ENCODE measurements at places on chromosomes 3 and 15.
A peak's percentile ranks its signal among the peaks of the same experiment; 100 is the strongest.

- no peak overlapping the region for H3K4me3 ChIP-seq
- DNase-seq: no peak
- no peak overlapping the region for H3K27ac ChIP-seq
- no peaks in the 10 kb centered on the region for H3K27me3 ChIP-seq
- H3K36me3 ChIP-seq: no peaks in the 10 kb centered on the region
Measured at GRCh38 chr3:169841171-169841570, 28.5 kb upstream of the LRRC34 start.

DNA sequence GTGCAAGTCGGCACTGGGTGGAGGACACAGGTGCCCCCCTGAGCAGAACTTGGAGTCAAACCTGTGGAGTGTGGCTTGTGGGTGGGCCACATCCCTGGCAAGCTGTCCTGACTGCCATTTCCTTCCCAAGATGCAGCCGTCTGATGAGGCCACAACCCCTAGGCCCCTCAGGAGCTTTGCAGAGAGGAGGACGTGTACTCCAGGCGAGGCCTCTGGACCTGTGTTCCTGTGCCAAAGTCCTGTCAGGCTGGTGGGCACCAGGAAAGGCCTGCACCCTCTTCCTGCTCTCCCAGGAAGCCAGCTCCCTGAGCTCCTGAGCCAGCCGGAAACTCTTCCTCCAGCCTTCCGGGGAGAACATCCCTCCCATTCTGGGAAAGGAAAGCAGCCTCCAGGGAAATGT lies 48.5 kb downstream of the CMTM6 start:
- no peak overlapping the region for H3K4me3 ChIP-seq
- DNase-seq: no peak
- no peaks in the 10 kb centered on the region for H3K27me3 ChIP-seq
- peaks cover 7% of the 10 kb centered on the region for H3K4me1 ChIP-seq
- H3K36me3 ChIP-seq: peaks cover 2% of the 10 kb centered on the region

DNA sequence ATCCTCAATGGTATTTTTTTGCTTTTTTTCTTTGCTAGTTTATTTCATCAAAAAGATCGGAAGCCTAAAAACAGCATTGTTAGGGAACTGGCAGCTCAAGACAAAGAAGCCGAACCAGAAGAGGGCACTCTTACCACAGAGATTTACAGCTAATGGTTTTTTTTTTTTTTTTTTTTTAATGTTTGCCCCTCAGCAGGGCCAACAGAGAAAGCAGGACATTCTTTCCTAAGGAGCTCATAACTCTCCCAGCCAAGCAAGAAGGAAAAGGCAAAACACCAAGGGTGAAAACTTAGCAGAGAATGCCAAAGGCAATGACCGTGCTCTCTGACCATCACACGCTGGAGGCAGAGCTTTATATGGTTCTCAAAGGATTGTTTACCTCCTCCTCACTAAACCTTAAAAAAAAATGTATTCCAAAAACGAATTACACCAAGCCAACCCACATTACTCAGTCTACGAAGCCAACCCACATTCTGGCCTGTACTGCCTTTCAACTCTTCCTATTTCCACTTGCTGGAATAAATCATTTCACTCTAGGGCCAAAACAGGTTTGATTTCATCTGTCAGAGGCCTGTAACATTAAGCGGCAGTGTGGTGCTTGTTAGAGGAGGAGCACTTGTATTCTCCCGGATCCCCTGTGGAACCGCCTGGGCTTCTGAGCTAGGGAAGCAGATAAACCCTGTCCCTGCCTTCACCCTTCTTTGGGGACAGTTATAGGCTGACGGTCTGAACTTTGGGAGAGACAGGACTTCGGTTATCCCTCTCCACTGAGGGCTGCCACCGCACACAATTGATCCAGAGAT lies 35.6 kb upstream of the GYG1 start:
- no peak overlapping the region for H3K4me3 ChIP-seq
- H3K4me1 ChIP-seq: peaks cover 5% of the 10 kb centered on the region
- no peak overlapping the region for H3K27ac ChIP-seq
- H3K36me3 ChIP-seq: no peaks in the 10 kb centered on the region

DNA sequence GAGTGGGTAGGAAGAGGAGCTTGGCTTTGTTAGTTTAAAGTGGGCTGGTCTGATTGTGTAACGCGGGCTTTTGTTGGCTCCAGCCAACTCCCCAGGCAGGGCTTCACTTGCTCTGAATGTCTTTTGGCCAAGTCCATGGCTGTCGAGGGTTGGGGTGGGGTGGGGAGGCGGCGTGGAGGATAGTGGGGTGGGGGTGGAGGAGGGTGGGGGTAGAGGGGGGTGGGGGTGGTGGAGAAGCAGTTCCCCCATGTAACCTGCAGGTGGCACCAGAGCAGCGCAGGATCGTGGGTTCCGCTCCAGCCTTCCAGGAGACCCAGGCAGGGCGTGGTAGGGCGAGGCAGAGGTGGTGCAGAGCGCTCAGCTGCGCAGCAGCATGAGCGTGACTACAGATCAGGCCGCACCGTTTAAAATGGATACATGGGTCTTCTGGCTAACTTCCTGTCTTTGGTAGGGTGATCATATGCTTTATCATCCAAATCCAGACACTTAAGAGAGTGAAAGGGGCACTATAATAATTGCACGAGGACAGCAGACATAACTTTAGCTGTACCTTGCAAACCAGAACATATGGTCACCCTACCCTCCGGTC lies 28.3 kb downstream of the GOLGA6A start:
- peak; percentile 50 for DNase-seq
- H3K4me1 ChIP-seq: peaks cover 2% of the 10 kb centered on the region
- H3K27me3 ChIP-seq: no peaks in the 10 kb centered on the region
- H3K4me3 ChIP-seq: no peak overlapping the region

- DNase-seq: peak; percentile 100
- H3K27ac ChIP-seq: peak within 1 kb of the TSS; percentile 75
- H3K4me1 ChIP-seq: peaks cover 5% of the 10 kb centered on the region
- H3K4me3 ChIP-seq: peak within 1 kb of the TSS; percentile 89
- peaks cover 28% of the 10 kb centered on the region for H3K36me3 ChIP-seq
- H3K27me3 ChIP-seq: no peaks in the 10 kb centered on the region
Measured at GRCh38 chr3:101676765-101677435, at the start of gene ZBTB11. Gene ZBTB11 (minus strand): TSS chr3:101677132. CDS start chr3:101676914, 218 bp downstream.

- no peaks in the 10 kb centered on the region for H3K4me1 ChIP-seq
- no peak for DNase-seq
- H3K27me3 ChIP-seq: no peaks in the 10 kb centered on the region
- peaks cover 40% of the 10 kb centered on the region for H3K36me3 ChIP-seq
- H3K27ac ChIP-seq: no peak overlapping the region
Measured at GRCh38 chr15:57090496-57090859, 172.0 kb downstream of the TCF12 start.

GRCh38 chr3:126432361-126433104 lies 37.8 kb downstream of the CFAP100 start:
- peaks cover 8% of the 10 kb centered on the region for H3K36me3 ChIP-seq
- no peak for DNase-seq
- H3K27ac ChIP-seq: no peak overlapping the region
- no peak overlapping the region for H3K4me3 ChIP-seq
- no peaks in the 10 kb centered on the region for H3K27me3 ChIP-seq

GRCh38 chr15:61584410-61584809 lies 355.3 kb upstream of the RORA start:
- no peak overlapping the region for H3K27ac ChIP-seq
- no peak for DNase-seq
- H3K27me3 ChIP-seq: no peaks in the 10 kb centered on the region
- H3K36me3 ChIP-seq: no peaks in the 10 kb centered on the region

DNA sequence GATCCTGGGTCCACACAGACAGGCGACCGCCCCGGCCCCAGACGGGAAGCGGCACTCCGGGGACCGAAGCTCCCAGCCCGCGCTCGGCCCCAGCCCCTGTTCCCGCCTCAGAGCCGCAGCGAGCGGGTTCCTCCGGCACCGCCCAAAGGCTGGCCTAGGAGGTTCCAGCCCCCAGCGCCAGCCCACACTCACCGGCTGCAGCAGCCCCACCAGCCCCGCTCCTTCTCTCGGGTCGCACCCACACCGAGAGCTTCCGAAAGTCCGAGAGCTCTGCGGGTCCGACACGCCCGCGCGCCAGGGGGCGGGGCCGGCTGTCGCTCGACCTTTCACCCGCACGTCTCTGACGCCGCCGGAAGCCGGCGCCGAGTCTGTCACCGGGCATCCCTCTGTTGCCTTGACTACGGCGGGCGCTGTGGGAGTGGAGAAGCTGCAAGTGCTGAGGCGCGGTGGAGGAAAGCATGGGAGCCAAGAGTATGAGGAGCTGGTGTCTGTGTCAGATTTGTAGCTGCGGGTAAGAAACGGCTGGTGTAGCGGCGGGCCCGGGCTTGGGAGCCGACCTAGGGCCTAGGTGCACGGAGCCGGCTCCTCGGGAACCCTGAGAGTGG lies at the start of the genes EFL1 and SAXO2:
EFL1 (minus strand) TSS at position 313 of the 605 bp plus-strand sequence. CDS start 956 bp downstream, outside the sequence.
SAXO2 (plus strand) TSS at position 397 of the 605 bp plus-strand sequence; CDS start at position 459, 62 bp downstream.
- peak; percentile 85 for DNase-seq
- peak within 1 kb of the TSS; percentile 83 for H3K27ac ChIP-seq
- H3K36me3 ChIP-seq: peaks cover 33% of the 10 kb centered on the region
- no peaks in the 10 kb centered on the region for H3K27me3 ChIP-seq
- no peaks in the 10 kb centered on the region for H3K4me1 ChIP-seq
- H3K4me3 ChIP-seq: peak within 1 kb of the TSS; percentile 87

- no peaks in the 10 kb centered on the region for H3K36me3 ChIP-seq
- no peak overlapping the region for H3K4me3 ChIP-seq
- H3K4me1 ChIP-seq: peaks cover 6% of the 10 kb centered on the region
- peaks cover 12% of the 10 kb centered on the region for H3K27me3 ChIP-seq
- peak overlapping the region; percentile 16 for H3K27ac ChIP-seq
Measured at GRCh38 chr3:184514171-184514490, 47.5 kb upstream of the EPHB3 start.

DNA sequence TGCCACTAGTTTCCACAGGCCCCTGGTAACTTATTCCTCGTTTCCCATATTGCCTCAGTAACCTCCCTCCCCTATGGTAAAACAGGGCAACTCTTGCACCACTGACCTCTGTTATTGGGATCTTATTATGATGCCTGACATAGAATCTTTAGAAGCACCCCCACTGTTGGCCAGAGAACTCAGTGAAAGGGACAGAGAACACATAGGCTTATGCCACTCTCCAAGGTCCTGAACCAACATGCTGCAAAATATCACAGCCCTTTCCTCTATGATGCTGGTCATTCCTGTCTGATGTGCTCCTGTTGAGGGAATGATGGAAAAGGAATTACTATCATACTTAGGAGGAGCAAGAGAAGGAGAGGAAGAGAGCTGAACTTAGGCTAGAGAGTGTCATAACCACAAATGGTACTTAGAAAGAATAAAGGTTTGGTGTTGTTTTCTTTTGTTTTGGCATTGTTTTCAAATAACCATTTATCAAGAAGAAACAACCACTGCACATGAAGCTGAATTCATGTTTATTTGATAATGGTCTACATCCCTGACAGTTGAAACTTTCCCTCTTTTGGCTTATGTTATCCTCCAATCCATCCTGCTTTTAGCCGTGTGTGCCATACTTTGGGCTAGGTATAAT lies 330.2 kb downstream of the EPHB1 start:
- peak; percentile 63 for DNase-seq
- no peaks in the 10 kb centered on the region for H3K27me3 ChIP-seq
- no peaks in the 10 kb centered on the region for H3K36me3 ChIP-seq
- no peaks in the 10 kb centered on the region for H3K4me1 ChIP-seq
- H3K4me3 ChIP-seq: no peak overlapping the region

DNA sequence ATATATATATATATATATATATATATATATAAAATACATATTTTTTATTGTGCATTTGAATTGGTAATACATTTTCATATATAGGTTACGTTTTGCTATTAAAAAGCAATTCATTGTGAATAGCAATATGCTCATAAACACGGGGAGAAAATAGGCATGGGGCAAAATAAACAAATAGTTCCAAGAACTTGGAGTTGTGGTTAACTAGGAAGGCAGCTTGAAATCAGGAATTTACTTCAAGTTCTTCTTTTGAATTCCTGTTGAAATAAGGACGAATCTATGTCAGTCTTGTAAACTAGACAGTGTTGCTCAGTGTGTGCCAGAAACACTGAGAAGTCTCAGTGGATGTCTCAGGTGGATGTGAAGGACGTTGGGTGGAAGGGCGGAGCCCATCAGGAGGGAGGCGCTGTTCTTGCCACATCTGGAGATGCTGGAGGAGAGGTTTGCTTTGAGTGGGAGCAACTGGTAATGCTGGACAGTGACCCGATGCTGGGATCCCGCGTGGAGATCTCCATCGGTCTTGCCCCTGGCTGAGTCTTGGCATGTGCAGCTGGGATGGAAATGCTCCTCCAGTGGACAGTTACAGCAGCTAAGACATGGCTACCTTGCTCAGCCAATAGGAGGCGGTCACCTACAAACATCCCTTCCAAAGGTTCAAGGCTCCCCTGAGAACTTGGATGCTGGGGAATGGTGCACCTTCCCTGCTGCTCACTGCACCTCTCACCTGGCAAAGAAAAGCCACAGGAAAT lies 2.5 kb downstream of the IL16 start:
- DNase-seq: no peak
- peaks cover 15% of the 10 kb centered on the region for H3K4me1 ChIP-seq
- H3K4me3 ChIP-seq: no peak overlapping the region
- H3K27ac ChIP-seq: no peak overlapping the region

GRCh38 chr15:90138071-90138833 lies 36.0 kb upstream of the IDH2 start:
- DNase-seq: no peak
- no peak overlapping the region for H3K27ac ChIP-seq
- no peak overlapping the region for H3K4me3 ChIP-seq
- H3K27me3 ChIP-seq: peaks cover 30% of the 10 kb centered on the region
- no peaks in the 10 kb centered on the region for H3K36me3 ChIP-seq

DNA sequence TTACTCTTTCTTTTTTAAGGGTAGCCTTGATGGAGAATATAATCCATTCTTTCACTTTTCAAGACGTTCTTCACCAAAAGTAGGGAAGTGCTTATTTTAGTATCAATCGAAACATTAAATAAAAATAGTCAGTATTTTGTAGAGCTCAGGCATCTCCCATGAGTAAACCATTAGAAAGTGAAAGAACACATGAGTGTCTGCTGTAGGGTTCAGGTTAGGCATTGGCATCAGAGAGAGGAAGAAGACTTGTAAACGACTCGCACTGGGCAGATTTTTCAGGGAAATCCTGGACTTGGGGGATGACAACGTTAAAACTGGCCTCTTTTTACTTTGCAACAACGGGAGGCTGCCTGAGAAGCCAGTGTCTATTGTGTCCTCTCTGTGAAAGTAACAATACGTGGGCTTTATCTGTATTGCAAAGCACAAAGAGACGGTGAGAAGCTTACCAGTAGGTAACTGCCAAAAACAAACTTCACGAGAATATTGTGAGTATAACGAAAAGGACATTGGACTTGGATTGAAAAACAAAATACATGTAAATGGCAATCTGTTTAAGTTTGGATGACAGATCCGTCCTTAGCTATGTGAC lies 451.7 kb downstream of the PYDC2 start:
- H3K27me3 ChIP-seq: no peaks in the 10 kb centered on the region
- DNase-seq: no peak
- no peaks in the 10 kb centered on the region for H3K4me1 ChIP-seq
- H3K27ac ChIP-seq: no peak overlapping the region
- H3K36me3 ChIP-seq: no peaks in the 10 kb centered on the region
- H3K4me3 ChIP-seq: no peak overlapping the region

- no peak overlapping the region for H3K27ac ChIP-seq
- H3K27me3 ChIP-seq: no peaks in the 10 kb centered on the region
- no peaks in the 10 kb centered on the region for H3K4me1 ChIP-seq
- H3K4me3 ChIP-seq: no peak overlapping the region
- no peaks in the 10 kb centered on the region for H3K36me3 ChIP-seq
Measured at GRCh38 chr3:158696618-158697017, 24.2 kb upstream of the LXN start.

GRCh38 chr15:28943146-28943545 lies 57.4 kb downstream of the APBA2 start:
- H3K4me1 ChIP-seq: no peaks in the 10 kb centered on the region
- H3K36me3 ChIP-seq: peaks cover 3% of the 10 kb centered on the region
- H3K27me3 ChIP-seq: no peaks in the 10 kb centered on the region
- no peak overlapping the region for H3K27ac ChIP-seq
- no peak overlapping the region for H3K4me3 ChIP-seq

- H3K27me3 ChIP-seq: no peaks in the 10 kb centered on the region
- H3K36me3 ChIP-seq: no peaks in the 10 kb centered on the region
- no peak overlapping the region for H3K27ac ChIP-seq
- no peak overlapping the region for H3K4me3 ChIP-seq
Measured at GRCh38 chr15:80773792-80774352, 5.3 kb upstream of the CEMIP start.

Data from neuronal stem cell (in vitro differentiated cells).